ENCODE measurements at places on chromosomes 4 and X.

GRCh38 chr4:48490012-48490679 is at the start of gene ZAR1:
TSS of gene ZAR1 (plus strand) at chr4:48490252. CDS start at chr4:48490292, 40 bp downstream.
- DNase-seq, result no peak

GRCh38 chrX:125236955-125237354 is 82.7 kb upstream of the TEX13C start:
- no peak for DNase-seq

- no peak for DNase-seq
Observed at GRCh38 chrX:65586491-65586890, 51.9 kb upstream of the LAS1L start.

- no peak for DNase-seq
Observed at GRCh38 chr4:41653523-41653922, 95.0 kb downstream of the PHOX2B start.

DNA sequence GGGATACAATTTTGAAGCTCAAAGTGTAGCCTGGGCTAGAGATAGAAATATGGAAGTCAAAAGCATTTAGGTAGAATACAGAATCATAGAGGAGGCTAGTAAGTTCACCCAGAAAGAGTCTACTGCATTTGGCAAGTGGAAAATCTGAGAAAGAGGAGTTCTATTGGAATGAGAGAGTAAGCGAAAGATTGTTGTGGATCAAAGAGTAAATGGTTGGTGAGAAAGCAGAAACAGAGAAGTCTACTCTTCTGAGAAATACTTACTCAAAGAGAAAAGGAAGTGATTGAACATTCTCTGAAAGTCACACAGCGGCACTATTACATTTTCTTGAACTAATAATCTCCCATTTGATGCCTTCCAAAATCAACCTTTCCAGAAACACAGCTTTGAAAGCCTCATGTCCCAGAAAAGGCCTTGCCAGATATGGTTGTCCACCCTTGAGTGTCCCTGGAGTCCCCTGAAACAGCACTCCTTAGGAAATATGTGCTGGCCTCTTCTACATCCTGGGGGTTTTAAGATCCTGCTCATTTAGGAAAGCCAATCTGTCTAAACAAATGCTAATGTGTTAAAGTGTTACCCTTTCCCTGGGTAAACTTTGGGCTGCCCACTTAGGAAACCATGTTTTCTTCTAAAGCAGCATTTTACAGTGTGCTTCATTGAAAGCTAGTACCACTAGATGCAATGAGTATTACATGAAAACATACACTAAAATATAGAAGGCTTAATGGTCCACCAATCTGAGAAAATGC is 132.6 kb downstream of the INPP4B start:
- no peak for DNase-seq

DNA sequence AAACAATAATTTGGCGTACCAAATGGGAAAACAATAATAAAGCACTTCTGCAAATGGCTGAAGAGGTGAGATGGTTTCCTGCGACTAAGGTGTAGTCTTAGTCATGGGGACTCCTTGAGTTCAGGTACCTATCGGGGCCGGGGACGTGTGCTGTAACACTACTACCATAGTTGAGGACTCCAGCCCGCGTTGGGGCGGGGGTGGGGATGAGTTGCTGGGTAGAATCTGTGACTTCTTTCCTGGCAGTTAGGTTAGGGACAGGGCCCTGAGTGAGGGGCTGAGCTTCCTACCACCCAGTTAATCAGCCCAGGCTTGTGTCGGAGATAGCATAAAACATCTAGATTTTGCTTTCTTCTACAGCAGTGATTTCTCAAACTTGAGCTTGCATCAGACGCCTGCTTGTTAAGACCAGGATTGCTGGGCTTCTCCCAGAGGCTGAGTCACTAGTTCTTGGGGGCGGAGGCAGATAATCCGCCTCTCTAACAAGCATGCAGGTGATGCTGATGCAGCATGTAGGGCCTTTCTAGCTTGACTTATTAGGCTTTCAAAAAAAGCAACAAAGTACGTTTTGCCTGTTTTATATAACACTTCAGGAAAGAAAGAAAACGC is 30.2 kb downstream of the RBBP7 start:
- DNase-seq, result no peak

DNA sequence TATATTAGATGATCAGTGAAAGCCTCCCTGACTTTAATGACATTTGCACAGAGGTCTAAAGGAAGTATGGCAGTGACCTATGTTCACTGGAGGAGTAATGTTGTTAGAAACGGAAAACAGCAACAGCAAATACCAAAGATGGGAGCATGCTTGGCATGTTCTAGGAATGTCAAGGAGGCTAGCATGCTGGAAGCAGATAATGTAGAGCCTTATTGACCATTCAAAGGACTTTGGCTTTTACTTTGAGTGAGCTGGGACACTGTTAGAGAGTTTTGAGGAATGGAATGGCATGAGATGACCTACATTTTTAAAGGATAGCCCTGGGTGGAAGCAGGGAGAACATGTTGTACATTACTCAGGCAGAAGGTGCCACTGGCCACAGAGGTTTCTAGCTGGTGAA is 6.0 kb downstream of the RPA4 start:
- no peak for DNase-seq

GRCh38 chrX:136221851-136222513 is 29.2 kb downstream of the MAP7D3 start:
- no peak for DNase-seq

DNA sequence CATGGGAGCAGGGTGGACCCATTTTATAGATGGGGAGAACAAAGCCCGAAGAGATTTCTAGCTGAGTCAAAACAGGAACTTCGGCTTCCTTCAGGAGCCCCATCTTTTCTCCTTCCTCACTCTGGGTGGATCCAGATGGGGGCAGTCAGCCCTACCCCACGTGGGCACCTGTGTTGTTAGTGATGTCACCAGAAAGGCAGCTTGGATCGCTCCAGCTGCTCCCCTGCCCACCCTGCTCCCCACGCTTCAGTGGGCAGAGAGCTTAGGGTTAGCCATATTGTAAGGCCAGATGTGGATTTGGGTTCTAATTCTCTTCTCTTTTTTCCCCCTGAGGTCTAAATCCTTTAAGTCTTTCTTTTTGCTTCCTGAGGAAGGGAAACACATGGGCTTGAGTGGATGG is 132.3 kb upstream of the PJA1 start:
- DNase-seq, result no peak

DNA sequence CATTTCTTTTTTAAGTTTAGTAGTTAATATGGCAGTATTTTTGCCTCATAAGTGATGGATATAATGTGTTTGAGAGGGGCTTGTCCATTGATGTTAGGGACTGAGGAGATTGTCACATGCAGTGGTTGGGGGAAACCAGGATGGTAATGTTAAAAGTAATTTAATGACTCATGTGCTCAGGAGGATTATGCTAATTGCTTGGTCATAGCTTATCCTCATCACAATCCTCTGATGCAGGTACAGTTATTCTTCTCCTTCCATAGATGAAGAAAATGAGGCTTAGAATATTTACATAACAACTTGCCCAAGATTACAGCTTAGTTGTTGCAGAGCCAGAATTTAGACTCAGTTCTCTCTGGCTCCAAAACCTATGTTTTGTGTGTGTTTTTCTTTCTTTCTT is 94.4 kb upstream of the SCML1 start:
- DNase-seq, result no peak

- DNase-seq, result no peak
Observed at GRCh38 chr4:137267024-137267423, 265.3 kb downstream of the PCDH18 start.

- DNase-seq, result no peak
Observed at GRCh38 chr4:175559526-175559925, 252.5 kb downstream of the GPM6A start.

GRCh38 chr4:139686130-139686529 is 20.5 kb downstream of the MGST2 start:
- DNase-seq, result no peak

- DNase-seq, result no peak
Observed at GRCh38 chr4:156677131-156677531, 294.5 kb downstream of the PDGFC start.

- DNase-seq, result no peak
Observed at GRCh38 chrX:30196322-30196721, 19.0 kb upstream of the MAGEB2 start.

- no peak for DNase-seq
Observed at GRCh38 chr4:94359838-94360237, 17.2 kb upstream of the HPGDS start.

DNA sequence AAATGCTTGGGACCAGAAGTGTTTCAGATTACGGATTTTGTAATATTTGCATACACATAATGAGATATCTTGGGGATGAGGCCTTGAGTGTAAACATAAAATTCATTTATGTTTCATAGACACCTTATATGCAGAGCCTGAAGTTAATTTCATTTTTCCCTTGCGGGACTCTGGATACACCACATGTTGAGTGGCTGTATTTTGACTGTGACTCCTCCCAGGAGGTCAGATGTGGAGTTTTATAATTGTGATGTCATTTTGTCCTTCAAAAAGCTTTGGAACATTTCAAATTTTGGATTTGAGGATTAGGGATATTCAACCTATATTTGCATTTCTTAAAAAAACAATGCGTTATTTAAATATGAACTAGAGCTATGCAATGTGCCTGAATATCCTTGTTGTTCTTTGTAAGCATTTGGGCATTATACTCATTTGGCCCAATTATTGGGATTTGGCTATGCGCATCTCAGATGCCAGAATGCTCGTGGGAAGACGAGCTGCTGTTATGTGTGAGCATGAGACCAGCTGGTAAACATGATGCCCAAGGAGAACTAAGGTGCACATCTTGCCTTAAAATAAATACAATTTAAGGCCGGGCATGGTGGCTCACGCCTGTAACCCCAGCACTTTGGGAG is 223.0 kb upstream of the STS start:
- DNase-seq, result no peak

- no peak for DNase-seq
Observed at GRCh38 chr4:26489101-26489985, 941 bp downstream of the CCKAR start.

- no peak for DNase-seq
Observed at GRCh38 chr4:180734753-180735432, 1508.3 kb upstream of the TENM3 start.

- no peak for DNase-seq
Observed at GRCh38 chr4:3673176-3673575, 93.0 kb upstream of the ADRA2C start.

GRCh38 chrX:121028419-121028818 is 19.0 kb upstream of the GLUD2 start:
- DNase-seq, result no peak

- no peak for DNase-seq
Observed at GRCh38 chrX:22952010-22952409, 47.8 kb upstream of the DDX53 start.

DNA sequence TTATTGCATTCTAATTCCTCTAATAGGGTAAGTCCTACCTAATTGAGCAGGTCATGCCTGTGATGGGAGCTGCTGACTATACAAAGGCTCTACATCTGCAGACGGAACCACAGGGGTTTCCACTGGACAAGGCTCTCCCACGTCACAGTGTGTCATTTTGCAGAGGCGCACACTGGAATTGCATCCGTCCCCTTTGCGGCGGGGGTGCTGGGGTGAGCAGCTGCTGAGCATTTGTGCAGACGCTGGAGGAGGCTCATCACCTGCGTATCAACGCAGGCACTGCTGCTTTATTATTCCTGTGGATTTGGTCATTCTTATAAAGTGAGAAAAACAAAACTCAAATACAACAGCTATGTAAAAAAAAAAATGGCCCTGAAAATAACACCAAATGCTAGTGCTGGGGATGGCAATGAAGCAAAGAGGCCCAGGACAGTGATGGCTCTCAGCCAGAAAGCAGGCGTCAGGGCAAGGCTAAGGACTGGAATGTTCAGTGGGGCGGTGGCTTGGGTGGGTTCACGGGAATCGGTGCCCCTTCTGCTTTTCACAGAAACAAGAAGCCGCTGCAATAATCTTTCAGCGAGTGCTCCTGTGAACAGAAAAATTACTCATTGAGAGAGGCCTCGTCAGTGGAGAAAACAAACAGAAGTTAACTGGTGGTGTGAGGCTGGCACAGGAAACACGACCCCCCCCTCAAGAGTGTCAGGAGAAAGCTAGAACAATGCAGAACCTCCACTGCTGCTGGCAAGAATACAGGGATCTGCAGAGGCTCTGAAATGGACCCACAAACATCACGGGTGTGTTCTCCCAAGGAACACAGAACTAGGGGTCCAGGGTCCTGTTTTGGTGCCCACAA is 67.8 kb downstream of the GATB start:
- DNase-seq, result no peak

GRCh38 chr4:182174979-182175378 is 68.2 kb upstream of the TENM3 start:
- DNase-seq, result no peak

GRCh38 chr4:144302704-144303536 is 162.4 kb upstream of the GYPA start:
- DNase-seq, result no peak

GRCh38 chr4:62210486-62210885 is 1010.4 kb downstream of the ADGRL3 start:
- DNase-seq, result no peak

GRCh38 chr4:7192252-7193029 is at the start of gene SORCS2:
TSS of gene SORCS2 (plus strand) at chr4:7192538.
- DNase-seq, result peak; percentile 64

DNA sequence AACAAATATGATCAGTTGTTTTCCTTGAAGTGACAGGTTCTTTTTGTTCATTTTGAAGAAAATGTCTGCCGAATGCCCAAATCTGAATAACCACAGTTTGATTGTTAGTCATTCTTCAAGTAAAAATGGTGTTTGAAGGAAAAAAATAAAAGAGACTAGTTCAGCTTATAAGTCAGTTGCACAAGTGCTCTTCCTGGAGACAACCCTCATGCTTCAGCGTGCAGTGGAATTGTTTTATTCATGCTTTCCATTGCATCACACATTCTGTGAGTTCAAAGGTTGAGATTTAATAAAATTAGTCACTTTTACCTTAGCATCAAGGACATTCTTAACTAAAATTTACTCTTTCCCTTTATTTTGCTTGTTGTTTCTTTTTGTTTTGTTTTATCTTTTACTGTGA is 404.9 kb downstream of the ZNF674 start:
- no peak for DNase-seq

DNA sequence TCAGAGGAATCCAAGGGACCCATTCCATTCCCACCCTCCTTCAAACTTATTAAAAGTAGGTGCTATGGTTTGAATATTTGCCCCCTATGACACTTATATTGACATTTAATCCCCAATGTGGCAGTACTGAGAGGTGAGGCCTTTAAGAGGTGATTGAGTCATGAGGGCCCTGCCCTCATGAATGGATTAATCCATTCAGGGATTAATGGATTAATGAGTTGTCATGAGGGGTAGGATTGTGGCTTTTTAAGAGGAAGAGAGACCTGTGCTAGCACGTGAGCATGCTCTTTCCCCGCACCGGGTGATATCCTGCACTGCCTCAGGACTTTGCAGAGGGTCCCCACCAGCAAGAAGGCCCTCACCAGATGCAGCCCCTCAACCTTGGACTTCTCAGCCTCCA is 50.1 kb downstream of the IRF2 start:
- DNase-seq, result no peak

GRCh38 chrX:23515028-23515427 is 152.3 kb upstream of the PRDX4 start:
- DNase-seq, result no peak

GRCh38 chr4:38189445-38189844 is 229.2 kb downstream of the PTTG2 start:
- no peak for DNase-seq

DNA sequence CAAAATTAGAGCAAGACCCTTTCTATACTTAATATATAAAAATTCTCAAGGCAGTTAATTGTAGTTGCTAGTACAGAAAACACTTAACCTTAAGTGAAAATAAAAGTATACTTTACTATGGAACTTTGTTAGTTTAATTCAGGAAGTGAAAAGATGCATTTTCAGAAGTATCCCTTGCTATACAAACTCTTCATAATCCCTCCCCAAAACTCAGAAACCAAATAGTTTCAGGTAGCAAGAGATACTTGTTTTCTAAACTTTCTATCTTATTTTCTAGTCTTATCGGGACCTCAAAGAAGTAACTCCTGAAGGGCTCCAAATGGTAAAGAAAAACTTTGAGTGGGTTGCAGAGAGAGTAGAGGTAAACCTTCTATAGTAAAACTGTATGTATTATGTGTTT is 14.3 kb downstream of the PAICS start:
- no peak for DNase-seq

All from globus pallidus (tissue), 1 donor.